Glutamatergic neuron (in vitro differentiated cells): ENCODE measurements at places on chromosomes 7 and 10. TPM values are rescaled to one million over a fixed set of nuclear protein-coding genes. Genes with fewer than 3 reads are reported as not detected.

- DNase-seq: no peak
These were observed 35.0 kb downstream of the VIPR2 start for GRCh38 chr7:159109653-159110035.

GRCh38 chr7:131424219-131424822, 96.6 kb downstream of the MKLN1 start:
- DNase-seq: no peak

Gene IL6
- total RNA-seq: not detected

Gene NPS
- total RNA-seq: not detected
